ENCODE measurements at places on chromosomes 13 and 19.

GRCh38 chr13:22422712-22423111 is 751.8 kb downstream of the FGF9 start:
- DNase-seq: no peak

DNA sequence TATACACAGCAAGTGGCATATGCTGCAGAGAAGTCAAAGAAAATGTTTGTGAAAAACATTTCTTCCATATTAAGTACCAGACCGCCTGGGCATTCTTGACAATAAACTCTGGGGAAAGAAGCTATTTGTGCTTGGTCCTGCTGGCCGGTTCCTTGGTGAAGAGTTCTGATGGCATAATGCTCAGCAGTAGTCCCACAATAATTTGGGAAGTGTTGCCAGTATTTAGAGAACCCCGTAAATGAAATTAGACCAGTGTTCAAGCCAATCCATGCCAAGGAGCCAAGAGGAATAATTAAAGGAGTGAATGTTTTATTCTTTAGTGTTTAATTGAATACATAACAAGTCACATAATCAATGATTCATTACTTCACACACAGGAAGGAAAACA is 6.3 kb downstream of the KCTD12 start:
- no peak for DNase-seq

DNA sequence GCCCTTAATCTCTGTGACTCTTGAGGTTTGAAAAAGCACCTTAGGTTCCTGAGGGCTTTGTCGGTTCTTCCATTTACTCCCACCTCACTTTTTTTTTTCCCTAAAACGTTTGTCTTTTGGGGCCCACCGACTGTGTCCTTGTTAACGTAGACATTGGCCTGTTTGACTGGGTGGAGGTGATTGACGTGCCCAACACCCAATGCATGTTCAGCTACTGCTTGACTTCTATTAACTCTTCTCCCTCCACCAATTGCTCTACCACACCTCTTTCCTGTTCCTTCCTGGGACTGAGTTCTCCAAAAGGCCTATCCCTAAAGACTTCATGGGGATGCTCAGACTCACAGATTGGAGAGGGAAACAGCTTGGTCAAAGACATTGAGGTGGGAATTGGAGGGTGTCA is 17.3 kb downstream of the CKM start:
- peak; percentile 11 for DNase-seq

- peak; percentile 3 for DNase-seq
Measured at GRCh38 chr19:30228113-30228834, 143.9 kb upstream of the ZNF536 start.

DNA sequence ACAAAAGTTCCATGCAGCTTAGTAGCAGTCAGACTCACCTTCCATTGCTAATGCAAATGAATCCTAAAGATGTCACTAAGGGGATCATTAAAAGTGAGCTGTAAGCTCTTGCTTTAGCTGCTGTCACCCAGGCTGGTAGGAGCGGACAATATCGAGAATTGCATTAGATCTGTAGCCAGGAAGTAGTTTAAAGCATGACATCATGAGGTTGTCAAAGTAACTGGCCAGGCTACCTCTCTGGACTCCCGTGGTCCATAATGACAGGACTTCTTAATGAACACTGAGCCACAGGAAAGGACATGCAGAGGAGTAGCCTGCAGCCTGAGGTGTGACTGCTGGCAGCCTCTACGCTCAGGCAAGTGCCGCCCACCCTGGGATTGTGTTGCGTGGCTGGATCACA is 522.3 kb upstream of the NBEA start:
- DNase-seq: no peak

- DNase-seq: no peak
Measured at GRCh38 chr13:43787518-43787891, 733 bp upstream of the ENOX1 start.

- peak; percentile 37 for DNase-seq
Measured at GRCh38 chr19:53365899-53366493, 491 bp downstream of the ZNF525 start.

GRCh38 chr19:47309038-47309437 is 623 bp upstream of the C5AR1 start:
- peak; percentile 63 for DNase-seq

DNA sequence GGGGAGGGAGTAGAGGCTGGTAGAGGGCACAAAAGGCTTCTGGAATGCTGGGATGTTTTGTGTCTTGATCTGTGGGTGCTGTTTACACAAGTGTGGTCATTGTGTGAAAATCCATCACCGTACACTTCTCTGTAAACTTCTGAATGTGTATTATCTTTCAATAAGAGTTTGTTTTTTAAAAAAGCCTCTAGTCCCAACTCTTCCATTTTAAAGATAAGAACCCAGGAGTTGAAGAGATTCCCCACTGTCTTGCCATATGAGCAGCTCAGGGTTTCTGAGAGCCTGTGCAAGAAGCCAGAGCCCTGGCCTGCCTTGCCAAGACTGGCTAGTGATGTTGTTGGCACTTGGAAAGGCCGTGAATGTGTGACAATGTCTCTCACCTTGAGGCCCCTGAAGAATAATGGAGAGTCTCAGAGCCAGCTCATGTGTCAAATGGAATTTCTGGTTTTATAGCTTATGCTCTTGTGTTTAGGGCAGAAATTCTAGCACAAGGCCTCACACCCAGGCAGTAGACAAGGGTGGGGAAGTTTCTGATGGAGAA is 57.5 kb upstream of the NPAS1 start:
- DNase-seq: peak; percentile 39

- DNase-seq: no peak
Measured at GRCh38 chr19:18657590-18658365, 20.9 kb downstream of the KLHL26 start.

GRCh38 chr13:93284064-93284463 is 57.5 kb downstream of the GPC6 start:
- DNase-seq: no peak

GRCh38 chr13:101111894-101112293 is 304.4 kb downstream of the NALCN start:
- peak; percentile 15 for DNase-seq

DNA sequence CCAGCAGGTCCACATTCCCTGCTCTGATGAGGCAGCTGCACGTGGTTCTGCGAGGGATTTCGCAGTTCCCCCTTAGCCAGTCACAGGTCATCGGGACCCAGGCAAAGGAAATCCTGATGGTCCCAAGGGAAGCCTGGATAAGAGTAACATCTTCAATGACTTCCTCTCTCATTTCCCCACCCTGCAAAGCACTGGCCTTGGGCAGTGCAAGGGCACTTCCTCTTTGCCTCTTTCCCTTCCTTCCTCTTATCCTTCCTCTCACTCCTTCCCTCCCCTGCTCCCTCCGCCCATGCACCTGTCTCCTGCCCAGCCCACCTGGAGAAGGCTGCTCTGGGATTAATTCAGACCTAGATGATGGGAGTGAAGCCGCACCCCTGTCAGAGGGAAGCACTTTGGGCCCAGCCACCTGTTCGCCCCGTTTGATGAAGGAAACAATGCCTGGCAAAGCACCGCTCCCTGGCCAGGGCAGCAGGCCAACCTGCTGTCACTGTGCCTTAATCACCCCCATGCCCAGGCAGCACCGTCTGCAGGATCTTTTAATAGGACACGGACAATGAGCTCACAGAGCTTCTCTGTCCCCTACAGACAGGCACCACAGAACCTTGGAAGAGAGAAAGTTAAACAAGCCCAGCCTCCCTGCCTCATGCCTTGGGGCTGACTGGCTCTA is 113.5 kb upstream of the PABPC3 start:
- DNase-seq: peak; percentile 9

DNA sequence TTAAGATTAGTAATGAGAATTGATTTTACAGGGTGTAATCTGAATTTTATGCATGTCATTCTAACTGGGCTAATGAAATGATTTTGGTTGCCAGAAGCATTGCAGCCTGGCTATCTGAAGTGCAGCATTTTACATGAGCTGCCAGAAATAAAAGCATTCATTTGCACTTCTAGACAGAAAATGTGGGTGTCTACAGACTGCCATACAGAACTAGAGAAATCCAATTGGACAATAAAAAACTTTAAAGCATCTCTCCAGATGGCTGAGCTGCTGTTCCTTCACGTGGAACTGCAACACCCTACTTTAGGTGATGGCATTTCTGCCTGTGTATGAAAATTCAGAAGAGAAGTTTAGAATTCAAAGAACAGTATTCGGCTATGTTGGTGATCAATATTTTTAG is 450.1 kb upstream of the SLITRK1 start:
- no peak for DNase-seq

DNA sequence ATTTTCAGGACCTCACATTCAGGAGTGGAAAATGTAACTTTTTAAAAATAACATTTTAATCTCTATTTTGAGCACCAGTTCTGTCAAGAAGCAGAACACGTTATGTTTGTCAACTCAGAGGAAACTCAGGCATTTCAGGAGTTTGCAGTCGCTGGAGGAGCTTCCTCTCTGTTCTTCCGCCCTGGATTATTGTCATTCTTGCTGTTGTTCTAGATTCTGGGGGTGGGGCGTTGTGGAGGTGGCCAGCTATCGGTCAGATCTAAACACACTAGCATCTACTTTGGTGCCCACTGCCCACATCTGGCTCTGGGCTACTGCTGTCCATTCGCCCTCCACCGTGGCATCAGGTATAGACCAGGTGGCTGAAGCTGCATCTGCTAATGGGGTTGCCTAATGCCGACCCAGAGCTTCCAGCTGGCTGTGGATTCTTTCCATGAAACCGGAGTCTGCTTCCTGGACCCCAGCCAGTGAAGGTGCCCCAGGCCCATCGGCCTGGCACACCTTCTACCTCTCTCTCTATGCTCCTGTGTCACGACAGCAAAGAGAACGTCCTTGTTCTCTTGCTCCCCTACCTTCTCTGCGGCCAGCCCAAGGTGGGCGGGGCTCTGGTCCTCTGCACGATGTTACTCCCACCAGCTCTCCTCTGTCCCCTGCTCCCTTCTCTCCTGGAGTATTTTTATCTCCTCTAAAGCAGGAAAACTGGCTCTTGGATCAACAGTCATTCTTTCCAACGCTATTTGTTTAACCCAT is 36.7 kb upstream of the DGKH start:
- no peak for DNase-seq

DNA sequence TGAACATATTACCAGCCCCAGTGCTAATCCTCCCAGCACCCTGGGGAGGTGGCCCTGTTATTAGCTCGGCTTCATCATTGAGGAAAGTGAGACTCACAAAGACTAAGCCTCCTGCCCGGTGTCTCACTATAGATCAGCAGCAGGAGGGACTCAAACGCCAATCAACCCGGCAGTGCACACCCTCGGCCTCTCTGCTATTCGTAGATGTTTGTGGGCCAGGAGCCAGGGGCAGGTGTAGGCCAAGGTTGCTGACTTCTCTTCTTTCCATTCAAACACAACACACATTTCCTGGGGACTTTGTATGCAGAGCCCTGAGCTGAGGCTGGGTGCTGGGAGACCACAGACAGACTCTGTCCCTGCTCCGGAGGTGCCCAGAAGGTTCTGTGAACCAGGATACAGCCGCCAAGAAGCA is 9.4 kb upstream of the SBK3 start:
- DNase-seq: no peak

DNA sequence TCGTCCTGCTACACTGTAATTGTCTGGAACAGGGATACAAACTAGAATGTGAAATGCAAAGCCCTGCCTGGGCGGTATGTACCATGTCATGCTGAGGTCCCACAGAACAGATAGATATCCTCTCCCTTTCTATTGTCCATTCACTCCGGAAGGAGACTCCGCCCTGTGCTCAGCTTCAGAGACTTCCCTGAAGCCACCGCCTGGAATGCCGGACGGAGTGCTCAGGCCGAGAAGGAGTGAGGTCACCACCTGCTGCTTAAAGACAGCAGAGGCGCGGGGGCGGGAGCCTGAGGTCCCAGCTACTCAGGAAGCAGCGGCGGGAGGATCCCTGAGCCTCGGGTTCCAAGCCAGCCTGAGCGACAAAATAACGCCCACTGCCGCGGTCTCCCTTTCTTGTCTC is 890 bp upstream of the ZNF611 start:
- DNase-seq: peak; percentile 8

GRCh38 chr13:111908361-111908760 is 158.6 kb upstream of the SOX1 start:
- DNase-seq: no peak

GRCh38 chr19:45008552-45008951 is 7.3 kb downstream of the RELB start:
- DNase-seq: no peak

DNA sequence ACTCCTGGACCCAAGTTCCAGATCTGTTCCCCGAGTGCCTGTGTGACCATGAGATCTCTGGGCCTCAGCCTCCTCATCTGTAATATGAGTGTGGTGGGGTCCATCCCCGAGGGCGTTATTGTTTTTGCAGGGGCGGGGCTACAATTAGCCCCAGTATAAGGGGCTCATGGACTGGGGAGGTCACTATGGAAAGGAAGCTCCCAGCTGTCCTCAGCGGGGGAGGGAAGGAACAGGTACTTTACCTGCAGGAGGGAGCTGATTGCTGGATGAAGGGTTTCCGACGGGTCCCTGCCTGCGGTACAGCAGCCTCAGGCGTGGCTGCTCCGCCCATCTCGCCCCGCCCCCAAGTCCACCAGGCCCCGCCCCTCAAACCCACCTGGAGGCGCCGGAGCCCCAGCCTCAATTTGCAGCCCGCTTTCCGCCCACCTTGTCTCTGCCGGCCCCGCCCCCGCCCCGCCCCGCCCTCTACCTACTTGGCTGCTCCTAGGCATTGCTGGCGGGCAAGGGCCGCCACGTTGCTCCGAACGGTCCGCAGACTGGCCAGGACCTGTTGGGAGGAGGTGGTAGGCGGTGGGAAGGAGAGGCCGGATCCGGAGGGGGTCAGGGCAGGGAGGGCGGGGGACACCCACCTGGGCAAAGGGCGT is 5.5 kb downstream of the PDE4C start:
- DNase-seq: no peak

- DNase-seq: no peak
Measured at GRCh38 chr13:98869408-98870090, 108.3 kb downstream of the DOCK9 start.

- DNase-seq: peak; percentile 43
Measured at GRCh38 chr13:33119022-33119781, 103.0 kb downstream of the KL start.

- DNase-seq: no peak
Measured at GRCh38 chr13:51978796-51979556, 32.3 kb downstream of the ATP7B start.

GRCh38 chr19:9972103-9972502 is 35.8 kb upstream of the OLFM2 start:
- no peak for DNase-seq

GRCh38 chr19:947707-948539 is 22.1 kb downstream of the ARID3A start:
- DNase-seq: no peak

DNA sequence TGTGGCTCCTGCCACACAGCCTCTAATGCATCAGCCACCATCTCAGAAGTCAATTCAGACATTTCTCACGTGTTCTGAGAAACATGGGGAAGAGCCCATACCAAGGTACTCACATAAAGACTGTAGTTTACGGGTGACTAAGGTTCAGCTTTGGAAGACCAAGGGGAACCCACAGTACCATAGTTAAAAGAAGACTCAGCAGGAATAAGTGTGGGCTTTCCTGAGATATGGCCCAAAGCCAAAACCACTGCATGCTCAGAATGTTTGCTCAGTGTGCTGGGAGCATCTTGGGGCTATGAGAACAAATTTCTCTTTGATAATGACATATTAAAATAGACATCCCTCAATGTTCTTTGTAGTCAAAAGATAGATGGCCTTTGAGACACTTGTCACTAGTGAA is 283.8 kb downstream of the DCT start:
- peak; percentile 93 for DNase-seq

Data from fibroblast of skin of back (primary cell).